ENCODE measurements at places on chromosomes 1 and 21.

GRCh38 chr21:42760951-42761751 is 107.7 kb downstream of the PDE9A start:
- DNase-seq, result no peak

DNA sequence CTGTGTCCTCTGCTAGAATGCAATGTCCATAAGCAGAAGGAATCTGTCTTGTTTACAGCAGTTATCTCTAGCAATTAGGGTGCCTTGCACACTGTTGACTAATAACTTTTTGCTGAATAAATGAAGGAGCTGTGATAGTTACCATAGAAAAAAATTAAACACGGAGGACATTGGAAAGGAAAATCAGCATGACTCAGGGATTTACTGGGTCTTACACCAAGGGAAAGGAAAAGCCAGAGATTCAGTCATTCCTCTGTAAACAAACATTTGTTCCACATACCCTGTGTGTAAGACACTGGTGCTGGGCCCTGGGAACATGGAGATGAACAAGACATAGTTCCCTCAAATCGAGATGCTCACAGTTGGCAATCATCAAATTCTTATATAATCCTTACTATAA is 183.3 kb downstream of the PTGER3 start:
- DNase-seq, result peak; percentile 3

DNA sequence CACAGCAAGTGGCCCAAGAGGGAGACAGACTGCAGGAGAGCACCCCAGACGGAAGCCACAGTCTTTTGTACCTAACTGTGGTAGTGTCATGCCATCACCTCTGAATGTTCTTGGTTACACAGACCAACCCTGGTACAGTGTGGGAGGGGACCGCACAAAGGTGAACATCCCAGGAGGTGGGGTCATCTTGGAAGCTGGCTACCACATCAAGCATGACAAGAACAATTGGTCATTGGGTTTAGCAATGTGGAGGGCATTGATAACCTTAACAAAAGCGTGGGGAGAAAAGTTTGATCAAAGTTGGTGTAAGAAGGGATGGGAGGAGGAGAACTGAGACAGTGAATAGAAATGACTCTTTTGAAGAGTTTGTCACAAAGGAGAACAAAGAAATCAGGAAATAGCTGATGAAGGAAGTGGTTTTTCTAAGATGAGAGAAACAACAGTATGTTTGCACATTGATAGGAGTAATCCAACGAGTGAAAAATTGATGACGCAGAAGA is 87.1 kb upstream of the CACNA1E start:
- no peak for DNase-seq

- no peak for DNase-seq
Observed at GRCh38 chr1:46043458-46044017, 88.9 kb downstream of the PIK3R3 start.

GRCh38 chr21:42500736-42501135 is 4.7 kb upstream of the RSPH1 start:
- no peak for DNase-seq

GRCh38 chr1:197440715-197441114 is 172.7 kb downstream of the CRB1 start:
- DNase-seq, result no peak

- DNase-seq, result no peak
Observed at GRCh38 chr1:180898441-180899219, 14.1 kb upstream of the KIAA1614 start.

DNA sequence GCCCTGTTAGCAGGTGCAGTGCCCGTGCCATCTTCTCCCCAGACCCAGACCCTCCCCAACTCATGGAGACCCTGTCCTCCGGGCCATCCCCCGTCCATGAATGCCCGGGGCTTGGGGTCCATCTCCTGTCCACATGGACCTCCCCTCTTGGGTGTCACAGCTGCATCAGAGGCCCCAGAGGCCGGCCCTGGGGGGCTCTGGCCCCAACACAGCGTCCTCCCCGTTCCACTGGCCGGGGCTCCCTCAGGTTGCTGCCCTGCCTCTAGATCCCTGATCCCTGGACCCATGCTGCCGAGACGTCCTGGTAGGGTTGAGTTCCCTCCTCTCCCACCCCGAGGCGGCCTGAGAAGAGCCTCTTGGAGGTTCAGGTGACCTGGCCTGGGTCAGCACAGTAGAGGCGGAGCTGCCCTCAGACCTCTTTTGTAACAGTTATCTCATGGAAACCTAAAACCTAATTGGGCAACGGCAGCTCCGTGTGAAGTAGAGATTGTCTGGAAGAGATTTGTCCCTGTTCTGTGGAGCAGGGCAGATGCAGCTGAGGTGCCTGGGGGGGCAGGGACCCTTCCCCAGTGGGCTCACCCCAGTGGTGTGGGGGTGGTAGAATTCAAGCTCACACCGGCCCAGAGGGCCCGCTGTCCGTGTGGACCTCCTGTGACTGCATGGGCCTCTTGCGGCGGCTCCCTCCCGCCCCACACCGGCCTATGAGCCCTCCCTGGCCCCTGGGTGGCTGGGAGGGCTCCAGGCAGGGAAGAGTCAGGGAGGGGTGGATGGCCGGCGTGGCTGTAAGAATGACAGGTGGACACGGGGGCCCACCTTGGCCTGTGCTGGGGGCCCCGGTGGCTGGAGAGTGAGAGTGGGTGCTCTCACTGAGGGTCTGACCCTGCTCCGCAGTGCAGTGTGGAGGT is 56.1 kb downstream of the SKI start:
- DNase-seq, result peak; percentile 47

- DNase-seq, result no peak
Observed at GRCh38 chr21:42694751-42695696, 41.6 kb downstream of the PDE9A start.

GRCh38 chr1:203511513-203511912 is 17.6 kb downstream of the OPTC start:
- no peak for DNase-seq

DNA sequence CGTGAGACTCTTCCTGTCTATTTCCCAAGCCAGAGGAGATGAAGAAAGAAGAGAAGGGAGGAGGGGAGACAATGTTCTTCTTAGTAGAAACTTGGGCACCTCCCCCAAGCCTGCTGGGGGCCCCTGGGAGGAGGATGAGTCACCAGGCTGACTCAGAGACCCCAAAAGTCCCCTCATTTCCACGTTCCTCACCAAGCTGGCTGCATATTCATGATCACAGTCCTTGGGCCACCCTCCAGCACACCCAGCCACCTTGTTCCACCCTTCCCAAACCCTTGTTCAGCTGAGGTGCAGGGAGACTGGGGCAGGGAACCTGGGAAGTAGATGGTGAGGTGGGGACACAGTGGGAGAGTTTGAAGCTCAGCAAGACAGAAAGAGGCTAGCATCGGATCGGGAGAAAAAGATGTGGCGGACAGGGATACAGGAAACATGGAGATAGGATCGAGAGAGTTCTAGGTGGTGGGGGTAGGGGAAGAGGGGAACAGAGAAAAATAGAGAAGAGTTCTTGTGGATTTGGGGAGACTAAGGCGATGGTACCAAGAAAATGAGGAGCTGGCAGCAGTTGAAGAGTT is 712 bp downstream of the RAB13 start:
- DNase-seq, result peak; percentile 72

DNA sequence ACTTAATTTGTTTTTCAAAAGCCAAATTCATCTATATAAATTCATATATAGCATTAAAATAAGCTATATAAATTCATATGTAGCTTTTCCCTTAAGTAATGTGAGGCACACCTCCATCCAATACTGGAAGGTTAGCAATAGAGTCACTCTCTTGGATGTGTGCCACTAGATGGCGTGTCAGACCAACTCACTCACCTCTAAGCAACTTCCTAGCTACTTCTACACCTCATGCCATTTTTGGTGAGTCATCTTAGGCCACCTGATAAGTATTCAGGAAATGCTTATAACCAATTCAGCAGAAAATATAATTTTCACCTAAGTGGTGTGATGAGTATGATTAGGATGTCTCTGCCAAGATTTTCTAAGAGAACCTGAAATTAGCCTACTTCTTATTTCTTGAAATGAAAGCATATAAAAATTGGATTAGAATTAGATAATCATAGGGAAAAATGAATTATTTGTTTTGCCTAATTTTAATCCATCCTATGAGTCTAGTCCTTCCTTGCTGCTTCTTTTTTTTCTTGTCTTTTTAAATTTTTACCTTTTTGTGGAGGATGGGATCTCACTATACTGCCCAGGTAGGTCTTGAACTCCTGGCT is 34.4 kb upstream of the TADA1 start:
- DNase-seq, result peak; percentile 87

DNA sequence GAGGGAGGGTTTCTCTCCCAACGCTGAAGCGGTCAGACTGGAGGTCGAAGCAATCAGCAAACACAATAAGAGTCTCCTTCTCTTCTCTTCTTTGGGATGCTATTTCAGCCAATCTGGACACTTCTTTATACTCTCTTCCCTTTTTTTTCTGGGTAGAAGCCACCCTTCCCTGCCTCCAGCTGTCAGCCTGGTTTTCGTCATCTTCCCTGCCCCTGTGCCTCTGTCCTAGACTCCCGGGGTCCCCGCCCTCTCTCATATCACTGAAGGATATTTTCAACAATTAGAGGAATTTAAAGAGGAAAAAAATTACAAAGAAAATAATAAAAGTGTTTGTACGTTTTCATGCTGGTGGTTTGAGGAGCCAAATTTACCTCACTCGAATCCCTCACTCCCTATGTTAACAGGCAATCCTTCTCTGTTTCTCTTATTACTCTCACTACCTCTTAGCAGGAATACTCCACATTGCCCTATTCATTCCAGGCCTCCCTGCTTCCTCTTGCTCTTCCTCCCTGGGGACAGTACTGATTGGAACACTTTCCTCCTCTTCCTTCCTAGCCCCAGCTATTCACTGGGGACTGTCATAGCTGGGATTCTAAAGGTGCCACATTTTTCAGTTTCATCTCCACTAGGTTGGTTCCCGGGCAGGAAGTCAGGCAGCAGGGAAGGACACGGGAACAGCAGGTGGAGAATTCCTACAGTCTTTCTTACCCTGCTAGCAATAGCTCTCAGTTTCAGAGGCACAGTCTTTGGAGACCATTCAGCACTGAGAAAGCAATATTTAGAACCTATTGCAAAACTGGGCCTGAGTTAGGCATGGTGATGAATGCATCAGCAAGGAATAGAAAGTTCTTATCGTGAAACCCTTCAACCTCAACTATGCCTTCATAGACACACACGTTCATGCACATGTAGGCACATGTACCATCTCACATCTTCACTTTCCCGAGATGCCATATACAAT is 288.0 kb downstream of the PBX1 start:
- no peak for DNase-seq

GRCh38 chr1:168687816-168688215 is 41.2 kb downstream of the DPT start:
- DNase-seq, result no peak

GRCh38 chr1:159803956-159804689 is 2.0 kb downstream of the FCRL6 start:
- DNase-seq, result no peak

DNA sequence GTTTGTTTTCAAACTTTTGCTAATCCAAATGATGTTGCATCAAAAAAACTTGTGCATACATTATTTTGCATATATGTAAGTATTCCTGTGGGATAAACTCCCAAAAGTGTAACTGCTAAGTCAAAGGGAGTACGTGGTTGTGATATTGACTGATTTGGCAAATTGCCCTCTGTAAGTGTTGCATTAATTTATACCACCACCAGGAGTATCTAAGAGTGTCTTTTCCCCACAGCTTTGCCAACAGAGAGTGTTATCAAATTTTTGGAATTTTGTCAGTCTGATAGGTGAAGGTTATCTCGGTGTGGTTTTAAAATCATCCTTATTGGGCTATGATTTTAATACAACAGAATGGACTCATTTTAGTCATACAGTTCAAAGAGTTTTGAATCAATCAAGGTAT is 30.1 kb upstream of the PARP1 start:
- DNase-seq, result peak; percentile 22

DNA sequence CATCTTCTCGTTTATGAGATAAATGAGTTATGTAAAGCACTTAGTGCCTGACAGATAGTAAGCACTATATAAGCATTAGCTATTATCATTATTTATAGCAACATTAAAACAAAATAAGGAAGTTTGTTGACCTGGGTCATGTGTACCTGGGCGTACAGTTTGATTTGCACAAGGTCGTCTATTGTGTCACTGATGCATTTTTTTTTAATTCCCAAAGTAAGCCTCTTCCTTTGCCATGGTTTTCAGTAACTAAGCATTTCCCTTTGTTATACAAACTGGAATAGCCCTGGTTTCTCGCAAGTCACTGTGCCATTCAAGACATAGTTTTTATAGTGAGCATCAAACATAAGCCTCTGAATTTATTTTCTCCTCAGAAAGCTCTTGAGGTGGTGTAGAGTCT is 72.2 kb downstream of the CACHD1 start:
- DNase-seq, result no peak
